ENCODE measurements at places on chromosomes 5 and 9.

DNA sequence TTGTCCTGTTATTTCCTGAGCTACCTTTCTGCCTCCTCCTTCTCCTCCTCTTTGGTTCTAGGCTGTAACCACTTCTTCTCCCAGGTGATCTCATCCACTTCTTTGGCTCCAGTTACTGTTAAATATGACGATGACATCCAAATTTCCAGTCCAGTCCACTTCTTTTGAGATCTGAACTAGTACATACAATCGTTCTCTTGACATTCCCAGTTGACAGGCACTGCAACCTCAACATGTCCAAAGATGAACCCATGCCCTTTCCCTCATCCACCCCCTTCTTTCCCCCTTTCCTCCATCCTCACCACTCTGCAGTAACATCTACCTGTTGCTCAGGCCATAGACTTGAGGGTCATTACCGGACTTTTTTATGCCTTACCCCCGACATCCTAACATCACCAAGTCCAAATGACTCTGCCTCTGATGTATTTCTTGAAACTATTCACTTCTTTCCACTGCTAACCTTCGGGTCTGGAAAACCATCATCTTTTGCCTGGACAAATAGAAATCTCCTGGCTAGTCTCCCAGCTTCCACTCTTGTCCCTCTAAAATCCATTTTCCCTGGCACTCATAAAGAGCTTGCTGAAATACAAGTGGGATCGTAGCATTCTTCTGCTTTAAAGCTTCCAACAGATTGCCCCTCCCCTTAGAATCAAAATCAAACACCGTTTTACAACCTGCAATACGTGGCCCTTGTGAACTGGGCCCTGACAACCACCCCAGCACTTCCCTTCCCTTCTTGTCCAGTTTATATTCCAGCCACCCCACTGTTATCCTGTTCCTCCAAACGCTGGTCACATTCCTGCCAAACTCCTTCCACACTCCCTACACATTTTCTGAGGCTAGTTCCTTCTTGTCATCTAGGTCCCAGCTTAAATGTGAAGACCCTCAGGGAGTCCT is 31.5 kb downstream of the KLF9 start:
- no peak for DNase-seq

- no peak for DNase-seq
Observed at GRCh38 chr5:160702934-160703333, 149.1 kb downstream of the ATP10B start.

- DNase-seq: no peak
Observed at GRCh38 chr9:123338710-123339665, 17.0 kb upstream of the CRB2 start.

DNA sequence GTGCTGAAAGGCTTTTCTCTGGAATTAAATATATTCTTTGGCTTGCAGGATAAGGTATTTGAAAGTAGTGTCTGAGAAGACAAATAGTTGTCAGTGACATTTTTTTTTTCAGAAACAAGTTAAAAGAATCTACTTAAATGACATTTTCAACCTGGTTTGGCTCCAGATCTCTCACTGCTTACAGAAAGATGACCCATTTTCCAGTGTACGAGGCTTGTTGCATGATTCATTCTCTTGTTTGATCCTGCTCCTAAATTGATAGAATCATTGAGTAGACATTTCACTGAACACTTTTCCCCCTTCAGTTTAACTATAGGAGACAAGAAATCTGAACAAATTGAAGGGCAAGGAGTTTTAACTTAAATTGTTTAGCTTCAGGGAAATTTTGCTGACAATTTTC is 546.1 kb downstream of the ZNF608 start:
- DNase-seq: no peak

GRCh38 chr5:171419688-171420430 is 412 bp downstream of the FGF18 start:
- DNase-seq: peak; percentile 74

DNA sequence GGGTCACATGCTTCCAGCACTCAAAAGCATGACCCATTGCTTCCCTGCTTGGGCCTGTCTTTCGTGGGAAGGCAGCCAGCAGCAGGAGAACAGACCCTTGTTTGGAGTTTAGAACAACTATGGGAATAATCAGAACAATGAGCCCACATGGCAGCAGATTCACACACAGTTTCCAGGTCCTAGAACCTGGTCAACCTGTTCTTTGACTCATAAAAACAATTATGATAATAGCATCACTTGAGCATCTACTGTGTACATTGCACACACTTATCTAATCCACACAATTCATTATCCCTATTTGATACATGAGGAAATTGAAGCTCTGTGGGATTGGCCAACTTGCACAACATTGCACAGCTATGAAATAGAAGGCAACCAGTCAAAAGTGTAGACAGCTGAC is 41.7 kb downstream of the KLF4 start:
- DNase-seq: no peak

DNA sequence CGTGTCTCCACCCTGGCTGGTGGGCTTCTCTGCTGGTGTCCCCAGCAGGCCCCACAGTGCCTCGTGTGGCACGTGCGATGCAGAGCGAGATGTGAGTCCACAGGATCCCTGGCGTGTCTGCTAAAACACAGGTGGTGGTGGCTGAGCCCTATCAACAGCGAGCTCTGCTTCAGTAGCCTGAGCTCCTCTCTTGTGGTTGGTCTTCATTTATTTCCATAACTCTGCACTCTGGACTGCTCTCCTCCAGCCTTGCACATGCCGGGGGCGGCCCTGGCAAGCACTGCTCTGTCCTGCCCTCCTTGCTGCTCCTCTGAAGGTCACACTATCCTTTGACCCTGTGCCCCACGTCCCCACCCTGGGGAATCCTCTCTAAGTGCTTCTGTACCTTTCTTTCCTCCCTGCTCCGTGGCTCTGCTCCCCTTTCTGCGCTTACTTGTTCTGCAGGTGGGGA is 59.2 kb downstream of the NSUN2 start:
- DNase-seq: no peak

DNA sequence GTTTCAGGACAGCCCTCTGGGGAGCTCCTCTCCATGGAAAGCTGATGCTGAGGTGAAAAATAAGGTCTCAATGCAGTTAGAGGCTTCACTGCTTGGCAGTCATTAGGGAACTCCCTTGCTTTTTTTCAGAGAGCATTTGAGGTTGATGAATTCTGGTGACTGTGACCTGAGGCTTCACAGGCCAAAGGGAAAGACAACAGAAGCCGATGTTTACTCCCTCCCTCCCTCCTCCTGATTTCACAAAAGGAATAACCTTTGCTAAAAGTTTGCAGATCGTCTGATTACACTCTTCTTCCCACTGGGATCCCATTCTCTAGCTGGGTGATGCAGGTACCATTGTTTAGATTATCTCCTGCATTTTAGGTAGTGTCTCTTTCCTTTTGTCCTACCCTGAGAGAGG is 329.4 kb downstream of the KIF4B start:
- DNase-seq: no peak

GRCh38 chr9:37382982-37383357 is 39.5 kb upstream of the GRHPR start:
- no peak for DNase-seq

DNA sequence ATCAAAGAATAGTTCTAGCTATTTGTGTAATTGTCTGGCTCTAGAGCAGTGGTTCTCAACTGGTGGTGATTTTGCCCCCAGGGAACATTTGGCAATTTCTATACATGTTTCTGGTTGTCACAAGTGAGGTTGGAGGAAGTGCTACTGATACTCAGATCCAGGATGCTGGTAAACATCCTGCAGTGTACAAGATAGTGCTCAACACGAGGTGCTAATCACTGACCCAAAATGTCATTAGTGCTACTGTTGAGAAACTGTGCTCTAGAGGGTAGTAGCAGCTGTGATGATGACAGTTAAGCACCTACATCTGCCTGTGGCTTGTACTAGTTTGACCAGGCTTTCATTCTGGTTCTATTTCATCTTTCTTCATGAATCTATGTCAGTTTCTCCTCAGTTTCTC is 22.1 kb downstream of the LRRC19 start:
- DNase-seq: no peak

DNA sequence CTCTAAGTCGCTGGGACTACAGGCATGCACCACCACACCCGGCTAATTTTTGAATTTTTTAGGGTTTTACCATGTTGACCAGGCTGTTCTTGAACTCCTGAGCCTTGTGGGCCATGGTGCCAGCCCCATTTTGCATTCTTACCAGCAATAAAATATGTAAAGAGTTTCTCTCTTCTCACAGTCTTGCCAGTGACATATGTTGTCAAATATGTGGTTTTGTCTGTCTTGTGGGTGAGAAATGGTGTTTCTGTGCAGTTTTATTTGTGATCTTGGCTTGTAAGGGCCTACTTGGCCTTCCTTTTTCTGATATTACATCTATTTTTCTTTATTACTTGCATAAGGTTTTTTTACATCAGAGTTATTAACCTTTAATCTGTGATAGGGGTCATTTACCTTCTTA is 47.1 kb downstream of the SPIN1 start:
- DNase-seq: no peak

DNA sequence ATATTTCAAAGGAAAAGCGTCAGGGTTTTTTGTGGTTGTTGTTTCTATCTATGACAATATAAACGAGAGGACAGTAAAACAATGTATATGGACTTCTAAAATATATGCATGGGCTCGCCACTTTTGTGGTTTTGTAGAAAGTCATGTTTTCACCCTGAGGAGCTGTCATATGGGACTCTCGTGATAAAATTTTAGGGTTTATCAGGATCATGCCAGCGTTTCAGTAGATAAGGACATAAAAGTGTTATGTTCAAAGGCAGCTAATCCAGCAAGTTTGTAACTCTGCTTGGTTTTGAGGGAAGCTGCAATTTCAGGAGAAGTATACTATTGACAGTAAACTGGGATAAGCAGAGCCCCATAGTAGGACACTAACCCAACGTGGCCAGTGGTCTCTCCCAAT is 120.3 kb downstream of the CDC42SE2 start:
- DNase-seq: no peak

GRCh38 chr5:42940853-42941252 is 99.3 kb downstream of the ANXA2R start:
- DNase-seq: no peak

GRCh38 chr5:59607138-59607765 is 286.3 kb downstream of the PDE4D start:
- DNase-seq: no peak
